ENCODE measurements at places on chromosomes 5 and 9.

DNA sequence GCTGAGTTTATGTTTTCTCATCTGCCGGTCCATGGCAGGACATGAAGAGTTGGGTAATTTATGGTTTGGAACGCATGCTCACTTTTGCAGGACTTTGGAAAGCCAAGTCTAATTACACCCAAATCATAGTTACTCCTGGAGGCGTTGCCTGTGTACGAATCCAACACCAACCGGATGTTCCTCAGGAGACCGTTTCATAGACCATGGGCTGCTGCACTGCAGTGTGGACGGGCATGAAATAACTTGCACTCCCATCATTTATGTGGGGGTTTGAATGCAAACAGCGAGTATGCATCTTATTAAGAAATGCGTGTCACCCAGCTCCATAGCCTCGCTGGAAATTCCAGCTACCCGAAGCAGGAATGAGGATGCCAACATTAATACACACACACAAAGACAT lies 96.1 kb upstream of the IRX2 start:
- DNase-seq: no peak

GRCh38 chr5:78778538-78778937 lies 130.0 kb upstream of the LHFPL2 start:
- DNase-seq: no peak

GRCh38 chr5:138659561-138659960 lies 84.4 kb upstream of the HSPA9 start:
- no peak for DNase-seq

- no peak for DNase-seq
Measured at GRCh38 chr5:80963966-80964481, 3.9 kb downstream of the RASGRF2 start.

- DNase-seq: no peak
Measured at GRCh38 chr9:21653589-21653988, 148.8 kb upstream of the MTAP start.

DNA sequence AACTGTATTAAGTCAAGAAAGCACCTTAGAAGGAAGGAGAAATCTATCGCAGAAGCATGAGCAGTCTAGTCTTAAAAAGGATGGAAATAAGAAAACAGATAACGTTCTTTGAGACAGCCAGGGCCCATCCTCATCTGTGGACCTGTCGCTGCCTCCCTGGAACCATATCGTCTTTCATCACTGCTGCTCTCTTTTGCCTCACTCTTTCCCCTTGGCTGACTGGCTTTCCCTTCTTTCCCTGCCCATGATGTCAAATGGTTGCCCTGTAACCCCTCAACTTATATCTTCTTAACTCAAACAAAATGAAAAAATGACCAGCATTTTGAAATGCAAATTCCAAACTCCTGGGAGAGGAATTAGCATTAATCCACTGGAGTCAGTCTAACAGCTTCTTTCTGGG lies 299.8 kb downstream of the GABRB2 start:
- no peak for DNase-seq

DNA sequence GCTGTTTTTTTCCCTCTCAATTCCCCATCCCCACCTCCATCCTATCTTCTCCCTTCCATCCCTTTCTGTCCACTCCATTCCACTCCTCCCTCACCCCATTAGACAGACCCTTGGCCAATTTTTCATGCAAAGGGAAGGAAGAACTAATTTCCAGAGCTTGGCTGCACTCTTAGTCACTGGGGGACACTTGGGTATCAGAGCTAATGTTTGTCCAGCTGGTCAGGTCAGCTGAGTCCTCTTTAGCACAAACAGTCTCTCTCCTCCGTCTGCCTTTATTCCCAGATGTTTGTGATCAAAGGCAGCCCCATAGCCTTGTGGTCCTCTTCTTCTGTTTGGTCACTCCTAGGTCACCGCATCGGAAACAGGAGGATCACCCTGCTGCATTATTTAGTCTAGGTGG lies 148.5 kb downstream of the NMUR2 start:
- DNase-seq: no peak

GRCh38 chr5:40631236-40631635 lies 48.5 kb upstream of the PTGER4 start:
- no peak for DNase-seq

- DNase-seq: no peak
Measured at GRCh38 chr9:108443741-108444140, 412.0 kb downstream of the ACTL7B start.

- DNase-seq: no peak
Measured at GRCh38 chr9:90858457-90858901, 56.9 kb downstream of the SYK start.

DNA sequence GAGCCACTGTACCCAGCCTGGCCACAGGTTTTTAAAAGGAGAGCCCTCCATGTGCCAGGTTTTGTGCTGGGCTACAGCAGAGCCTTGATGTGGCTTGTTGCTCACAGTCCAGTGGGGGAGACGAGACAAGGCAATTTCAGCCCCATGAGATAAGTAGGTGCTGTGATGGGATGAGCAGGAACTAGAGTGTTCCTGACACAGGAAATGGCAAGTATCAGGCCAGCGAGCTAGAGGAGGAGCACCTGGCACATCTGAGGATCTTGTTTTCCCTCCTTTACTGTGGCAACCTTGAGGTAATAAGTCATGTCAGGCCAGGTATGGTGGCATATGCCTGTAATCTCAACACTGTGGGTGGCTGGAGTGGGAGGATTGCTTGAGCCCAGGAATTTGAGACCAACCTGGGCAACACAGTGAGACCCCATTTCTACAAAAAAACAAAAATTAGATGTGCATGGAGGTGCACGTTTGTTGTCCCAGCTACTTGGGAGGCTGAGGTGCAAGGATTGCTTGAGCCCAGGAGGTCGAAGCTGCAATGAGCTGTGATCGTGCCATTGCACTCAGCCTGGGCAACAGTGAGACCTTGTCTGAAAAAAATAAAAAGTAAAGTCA lies 3.8 kb upstream of the ZDHHC12 start:
- DNase-seq: no peak

- DNase-seq: no peak
Measured at GRCh38 chr5:16806711-16807546, 129.2 kb downstream of the MYO10 start.

DNA sequence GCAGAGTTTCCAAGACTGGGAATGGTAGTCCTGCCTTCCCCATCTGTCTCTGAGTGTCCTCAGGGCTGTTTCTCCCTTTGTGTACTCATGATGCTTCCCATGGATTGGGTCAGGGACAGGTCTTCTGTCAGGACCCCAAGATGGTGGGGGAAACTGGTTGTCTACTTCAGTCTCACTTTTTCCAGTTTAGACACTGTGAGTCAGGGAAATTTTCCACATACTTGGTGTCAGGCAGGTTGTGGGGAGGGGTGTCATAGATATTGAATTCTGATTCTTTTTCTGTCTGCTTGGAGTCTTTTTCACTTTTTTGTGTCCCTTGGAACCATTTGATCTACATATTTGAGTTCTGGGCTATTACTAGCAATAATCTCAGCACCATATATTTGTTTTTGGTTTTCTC lies 10.3 kb downstream of the POLK start:
- DNase-seq: no peak

GRCh38 chr5:180533845-180534244 lies 39.7 kb downstream of the CNOT6 start:
- no peak for DNase-seq

DNA sequence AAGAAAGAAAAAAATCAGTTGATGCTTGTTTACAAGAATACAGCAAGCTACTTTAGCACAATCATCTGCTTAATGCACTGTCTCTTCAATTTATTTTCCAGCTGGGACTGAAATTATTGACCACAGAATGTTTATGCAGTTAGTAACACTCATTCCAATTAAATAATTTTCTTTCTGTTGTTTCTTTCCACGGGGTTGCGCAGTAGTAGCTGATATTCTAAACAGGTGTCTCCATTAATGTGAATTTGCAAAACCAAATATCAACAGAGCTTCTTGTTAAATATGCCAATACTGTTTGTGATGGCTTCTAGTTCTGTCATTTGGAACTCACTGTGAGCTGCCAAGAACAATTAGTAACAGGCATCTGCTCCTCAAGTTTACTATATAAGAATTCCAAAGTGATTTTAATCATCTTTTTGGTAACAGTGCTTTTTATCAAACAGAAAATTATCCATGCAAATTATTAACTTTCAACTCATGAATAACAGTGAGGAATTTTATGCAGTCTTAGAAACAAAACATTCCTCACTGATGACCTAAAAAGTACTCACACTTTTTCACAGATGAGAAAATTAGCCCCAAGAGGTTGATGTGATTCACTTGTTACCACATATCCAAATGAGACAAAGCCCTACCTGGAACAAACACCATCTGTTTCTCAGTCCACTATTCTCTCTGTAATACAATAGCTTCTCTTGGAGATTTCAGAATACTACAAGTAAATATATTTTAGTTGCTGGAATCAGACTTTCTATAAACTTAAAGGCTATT lies 567.6 kb upstream of the RGMB start:
- DNase-seq: no peak

- DNase-seq: no peak
Measured at GRCh38 chr5:83993803-83994202, 273.1 kb upstream of the HAPLN1 start.

DNA sequence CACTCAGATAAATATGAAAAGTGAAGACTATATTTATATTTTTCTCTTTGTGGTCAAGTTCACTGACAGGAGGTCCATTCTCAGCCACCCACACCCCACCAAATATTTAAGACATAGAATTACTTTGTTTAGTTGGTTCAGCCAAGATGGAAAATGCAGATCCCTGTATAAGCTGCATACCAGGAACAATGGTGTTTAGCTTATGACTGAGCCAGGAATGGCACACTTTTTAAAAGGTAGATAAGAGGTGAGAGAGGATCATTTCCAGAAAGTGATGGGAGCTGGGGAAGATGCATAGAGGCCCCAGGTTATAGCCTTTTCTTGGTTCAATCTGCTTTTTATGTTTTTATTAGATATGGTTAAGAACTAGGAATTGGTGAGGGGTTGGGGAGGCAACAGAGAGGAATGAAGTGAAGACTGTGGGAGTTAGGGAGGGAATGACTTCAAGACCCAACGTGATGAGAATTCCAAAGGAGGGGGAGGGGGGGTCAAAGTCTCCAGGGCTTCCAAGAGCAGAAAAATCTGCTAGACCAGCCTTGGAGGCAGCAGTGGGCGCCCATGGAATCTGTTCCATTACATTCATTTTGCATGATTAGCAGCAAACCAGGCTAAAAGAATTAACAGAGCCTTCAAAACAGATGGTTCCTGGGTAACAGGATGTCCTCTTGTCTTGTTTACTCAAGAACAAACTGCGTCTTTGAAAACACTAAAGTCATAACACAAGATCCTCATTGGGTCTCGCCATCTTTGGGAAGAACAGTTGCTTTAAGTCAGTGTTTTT lies 95.2 kb downstream of the FGF1 start:
- DNase-seq: no peak

DNA sequence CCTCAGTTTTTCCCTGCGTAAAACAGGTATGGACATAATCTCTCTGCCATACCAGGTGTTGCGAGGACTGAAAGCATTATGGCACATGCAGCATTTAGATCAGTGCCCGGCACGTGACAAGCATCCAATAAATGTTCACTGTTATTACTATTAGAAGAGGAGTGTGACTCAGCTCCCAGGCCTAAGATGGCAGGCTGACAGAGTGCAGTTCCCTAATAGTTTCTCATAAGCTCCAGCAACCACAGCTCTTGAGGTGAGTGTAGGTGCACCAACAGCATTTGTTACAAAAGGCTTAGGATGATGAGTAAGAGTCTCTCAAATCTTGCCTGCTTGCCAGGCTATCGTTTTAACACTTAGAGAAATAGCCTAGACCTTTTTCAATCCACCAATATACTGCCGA lies 28.9 kb upstream of the GLIS3 start:
- no peak for DNase-seq

GRCh38 chr9:79592726-79593493 lies 21.1 kb downstream of the TLE4 start:
- no peak for DNase-seq

DNA sequence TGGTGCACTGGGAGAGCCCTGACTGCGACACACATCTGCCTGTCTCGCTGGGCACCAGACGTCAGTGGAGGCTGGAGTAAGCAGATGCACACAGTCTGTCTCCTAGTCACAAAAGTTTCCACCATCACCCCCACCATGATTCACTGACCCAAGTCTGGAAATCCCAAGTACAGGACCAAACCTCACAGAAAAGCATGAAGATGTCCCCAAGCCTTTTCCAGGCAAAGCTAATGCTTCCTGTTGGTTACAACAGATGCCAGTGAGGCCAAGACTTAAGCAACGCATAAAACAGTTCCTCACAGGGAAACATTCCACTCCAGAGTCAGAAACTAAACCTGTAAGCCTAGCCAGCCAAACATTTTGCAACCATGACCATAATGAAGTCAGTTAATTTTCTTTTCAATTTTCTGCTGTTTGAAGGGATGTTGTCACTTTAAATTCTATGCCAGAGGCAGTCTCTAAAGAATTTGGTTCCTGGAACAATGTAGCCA lies 259.3 kb upstream of the SLC30A5 start:
- DNase-seq: no peak

- no peak for DNase-seq
Measured at GRCh38 chr5:116778032-116778431, 203.4 kb upstream of the SEMA6A start.

- DNase-seq: no peak
Measured at GRCh38 chr9:14309403-14309802, 4.5 kb downstream of the NFIB start.

DNA sequence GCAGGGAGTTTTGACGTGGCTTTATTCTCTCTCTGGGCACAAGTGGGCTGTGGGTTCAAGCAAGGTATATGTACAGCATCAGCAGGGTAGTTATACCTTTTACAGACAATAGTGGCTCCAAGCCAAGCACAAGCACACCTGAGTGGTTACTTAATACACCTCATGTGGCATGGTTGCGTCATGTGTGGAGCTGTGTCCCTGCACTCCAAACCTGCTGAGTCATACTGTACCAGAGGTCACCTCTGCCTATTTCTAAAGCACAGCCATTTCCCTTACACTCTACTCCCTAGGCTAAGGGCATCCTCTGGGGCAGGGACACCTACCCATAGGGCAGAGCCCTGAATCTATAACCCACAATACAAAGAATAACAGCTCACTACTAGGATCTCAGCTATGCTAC lies 147.3 kb downstream of the OSTF1 start:
- DNase-seq: no peak

- DNase-seq: no peak
Measured at GRCh38 chr9:87581949-87582637, 84.4 kb downstream of the DAPK1 start.

GRCh38 chr5:55523293-55523692 lies 11.5 kb downstream of the PLPP1 start:
- no peak for DNase-seq

DNA sequence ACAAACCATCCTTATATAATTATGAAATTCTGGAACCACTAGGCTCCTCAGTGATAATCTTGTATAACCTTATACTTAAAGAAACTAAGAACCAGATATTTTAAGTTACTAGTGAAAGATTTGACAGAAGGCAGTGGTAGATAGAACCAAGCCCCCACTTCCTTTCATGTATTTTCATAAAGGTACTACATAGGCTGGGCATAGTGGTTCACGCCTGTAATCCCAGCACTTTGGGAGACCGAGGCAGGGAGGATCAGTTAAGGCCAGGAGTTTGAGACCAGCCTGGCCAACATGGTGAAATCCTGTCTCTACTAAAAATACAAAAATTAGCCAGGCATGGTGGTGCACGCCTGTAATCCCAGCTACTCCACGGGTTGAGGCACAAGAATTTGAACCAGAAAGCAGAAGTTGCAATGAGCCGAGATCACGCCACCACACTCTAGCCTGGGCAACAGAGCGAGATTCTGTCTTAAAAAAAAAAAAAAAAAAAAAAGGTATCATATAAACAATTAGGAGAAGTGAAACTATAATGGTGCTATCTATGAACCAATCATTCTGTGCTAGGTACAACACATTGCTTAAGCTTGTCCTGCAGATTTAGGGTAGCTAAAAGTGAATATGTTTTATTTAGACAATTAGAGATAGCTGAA lies 27.9 kb upstream of the DTWD2 start:
- no peak for DNase-seq
